ENCODE measurements at places on chromosomes 12 and 14.

GRCh38 chr12:89992668-89993451 lies 284.2 kb upstream of the ATP2B1 start:
- no peak for DNase-seq

DNA sequence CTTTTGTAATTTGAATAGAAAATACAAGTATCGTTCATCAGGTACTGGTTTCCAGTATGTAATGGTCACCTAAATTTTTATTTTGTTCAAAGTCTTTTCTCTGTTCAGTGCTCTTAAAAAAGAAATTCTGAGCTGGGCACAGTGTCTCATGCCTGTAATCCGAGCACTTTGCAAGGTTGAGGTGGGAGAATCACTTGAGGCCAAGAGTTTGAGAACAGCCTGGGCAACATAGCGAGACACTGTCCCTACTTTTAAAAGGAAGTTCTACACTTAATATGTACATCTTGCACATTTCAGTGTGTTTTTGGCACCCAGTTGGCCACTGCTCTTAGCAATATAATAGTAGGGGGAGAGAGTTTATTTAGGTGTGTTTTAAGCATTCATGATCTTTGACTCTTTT lies 27.9 kb downstream of the PCNX1 start:
- no peak for DNase-seq

DNA sequence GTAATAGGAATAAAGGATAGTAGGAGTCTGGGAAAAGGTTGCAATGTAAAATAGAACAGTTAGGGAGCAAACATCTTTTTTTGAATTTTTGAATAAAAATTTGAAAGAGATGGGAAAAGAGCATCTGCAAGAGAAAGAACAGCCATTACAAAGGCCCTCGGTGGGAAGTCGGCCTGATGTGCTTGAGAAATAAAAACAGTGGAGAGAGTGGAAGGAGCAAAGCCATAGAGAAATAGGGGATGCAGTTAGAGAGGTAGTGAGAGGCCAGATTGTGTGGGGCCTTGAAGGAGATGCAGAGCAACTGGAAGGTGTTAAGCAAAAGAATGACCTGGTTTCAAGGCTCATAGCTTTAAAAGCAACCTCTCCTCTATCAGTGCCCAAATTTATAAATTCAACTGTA lies 409.8 kb downstream of the RERGL start:
- DNase-seq, result no peak

GRCh38 chr12:53252349-53252916 lies 15.7 kb upstream of the ESPL1 start:
- no peak for DNase-seq

- DNase-seq, result no peak
These were observed 97.1 kb upstream of the PLEKHG7 start for GRCh38 chr12:92605621-92606170.

DNA sequence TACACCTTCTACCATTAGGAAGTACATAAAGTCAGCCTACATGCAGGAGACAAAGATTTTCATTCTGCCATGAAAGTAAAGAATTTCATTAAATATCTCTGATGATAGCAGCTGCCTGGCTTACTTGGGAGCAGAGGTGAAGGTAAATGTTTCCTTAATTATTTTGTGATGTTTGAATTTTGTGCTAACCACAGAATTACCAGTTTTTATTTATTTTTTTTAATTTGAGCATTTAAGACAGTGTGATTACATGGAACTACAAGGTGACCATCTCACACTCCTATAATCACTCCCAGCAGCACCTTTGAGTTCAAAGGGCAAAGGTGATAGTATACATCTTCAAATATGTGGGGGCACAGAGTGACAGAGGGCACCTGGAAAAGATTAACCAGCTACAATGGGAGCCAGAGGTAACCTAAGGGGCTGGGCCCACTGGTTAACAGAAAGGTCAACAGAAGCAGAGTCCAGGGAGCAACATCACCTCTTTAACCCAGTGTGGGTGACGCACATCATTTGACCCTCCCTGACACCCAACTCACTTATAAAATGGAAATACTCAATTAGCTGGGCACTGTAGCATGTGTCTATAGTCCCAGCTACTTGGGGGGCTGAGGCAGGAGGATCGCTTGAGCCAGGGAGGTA lies 65.0 kb downstream of the GCH1 start:
- no peak for DNase-seq

DNA sequence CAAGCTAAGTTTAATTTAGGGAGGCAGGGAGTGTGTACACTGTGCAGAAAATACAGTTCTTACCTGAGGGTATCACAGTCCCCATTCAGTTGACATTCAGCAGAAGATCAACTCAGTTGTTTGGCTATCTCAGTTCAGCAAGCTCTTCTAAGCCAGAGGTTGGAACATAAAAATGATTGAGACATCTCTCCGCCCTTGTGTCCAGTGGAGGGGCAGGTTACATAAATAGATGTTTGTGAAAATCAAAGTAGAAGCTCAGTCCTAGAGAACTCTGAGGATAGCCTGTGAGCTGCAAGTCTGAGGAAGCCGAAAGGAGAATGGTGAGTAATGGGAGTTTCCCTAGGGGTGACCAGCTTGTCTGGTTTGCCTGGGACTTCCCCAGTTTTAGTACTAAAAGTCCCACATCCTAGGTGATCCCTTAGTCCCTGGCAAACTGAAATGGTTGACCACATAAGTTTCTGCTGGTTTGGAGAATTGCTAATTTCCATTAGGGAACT lies 251.4 kb upstream of the ATP2B1 start:
- DNase-seq, result no peak

Measured in urothelium cell line (cell line).